SJSA1 (cell line): ENCODE measurements at places on chromosomes 6 and 20. TPM values are rescaled to one million over a fixed set of nuclear protein-coding genes. Genes with fewer than 3 reads are reported as not detected.
A peak's percentile ranks its signal among the peaks of the same experiment; 100 is the strongest.

The ADGRG6 gene
- 3.4 and 4.5 TPM in 2 replicates for total RNA-seq

GRCh38 chr6:35026434-35027222, 114.5 kb downstream of the TCP11 start:
- peak; percentile 61 for DNase-seq

The RIMS1 gene
- 0.08 TPM in 1 of 2 replicates, not detected in the other for total RNA-seq

DNA sequence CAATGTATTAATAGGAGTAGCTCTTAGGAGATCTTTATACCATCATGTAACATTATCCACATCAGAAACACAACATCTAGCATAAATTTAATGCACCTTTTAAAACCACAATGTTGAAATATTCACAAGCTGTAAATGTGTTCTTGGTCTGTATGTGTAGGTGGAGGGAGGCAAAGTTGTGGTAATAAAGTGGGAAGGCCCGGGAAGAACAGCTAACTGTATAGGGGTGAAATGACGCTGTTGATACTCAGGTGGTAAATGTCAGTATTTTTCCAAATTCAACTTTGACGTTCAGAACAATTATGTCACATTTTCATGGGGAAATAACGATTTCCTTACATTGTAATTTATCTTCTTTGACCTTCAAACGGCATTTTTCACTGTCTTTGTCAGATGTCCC, 146.0 kb upstream of the STMND1 start:
- no peak for DNase-seq

- DNase-seq: no peak
Measured at GRCh38 chr6:127272576-127272975, 5.9 kb downstream of the RNF146 start.
